Fibroblast of upper back skin (primary cell): ENCODE measurements at places on chromosomes 5 and 9.

DNA sequence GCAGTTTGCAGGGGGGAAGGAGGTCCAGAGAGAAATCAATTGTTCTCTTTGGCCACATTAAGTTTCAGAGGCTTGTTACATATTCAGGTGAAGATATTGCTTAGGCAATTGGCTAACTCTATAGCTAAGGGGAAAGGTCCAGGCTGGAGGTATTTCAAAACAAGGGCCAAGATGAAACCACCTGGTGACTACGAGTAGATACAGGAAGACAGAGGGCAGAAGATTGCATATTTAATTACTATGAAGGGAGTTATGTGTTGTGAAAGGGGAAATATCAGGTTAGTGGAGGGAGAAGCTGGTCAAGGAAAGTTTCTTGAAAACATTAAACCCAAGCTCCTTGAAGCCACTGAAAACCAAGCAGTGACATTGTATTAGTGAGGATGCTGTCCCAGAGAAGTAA is 1.9 kb upstream of the RAD23B start:
- DNase-seq, result no peak

- DNase-seq, result no peak
Measured at GRCh38 chr9:38020151-38021076, 48.6 kb downstream of the SHB start.

DNA sequence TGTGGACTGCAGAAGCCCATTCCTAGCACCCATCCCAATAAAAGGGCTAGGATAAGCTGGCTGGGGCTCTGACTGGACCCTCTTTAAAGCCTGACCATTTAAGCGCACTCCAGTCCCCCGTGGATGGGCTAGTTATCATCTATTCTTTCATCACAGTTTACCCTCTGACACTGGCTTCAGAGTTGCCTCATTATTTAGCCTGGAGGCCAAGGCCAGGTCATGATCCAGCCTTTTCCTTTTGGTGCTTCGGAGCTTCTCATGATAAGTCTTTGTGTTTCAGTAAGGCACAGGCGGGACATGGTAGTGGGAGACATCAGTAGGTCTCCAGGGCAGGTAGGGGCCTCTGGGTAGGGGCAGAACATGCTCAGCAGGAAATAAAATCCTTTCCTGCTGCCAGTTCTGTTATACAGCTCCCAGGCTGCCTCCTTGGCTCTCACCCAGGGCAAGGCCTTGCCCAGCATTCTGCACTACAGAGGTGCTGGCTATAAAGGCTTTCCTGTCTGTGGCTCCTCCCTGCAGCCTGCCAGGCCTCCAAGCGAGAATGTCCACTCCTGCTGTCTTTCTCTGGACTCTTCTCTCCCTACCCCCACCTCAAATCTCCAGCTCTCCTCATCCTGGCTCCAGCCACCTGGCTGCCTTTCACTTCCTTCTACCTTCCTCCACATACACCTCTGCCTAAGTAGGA is 128.8 kb downstream of the FSTL4 start:
- DNase-seq, result no peak

DNA sequence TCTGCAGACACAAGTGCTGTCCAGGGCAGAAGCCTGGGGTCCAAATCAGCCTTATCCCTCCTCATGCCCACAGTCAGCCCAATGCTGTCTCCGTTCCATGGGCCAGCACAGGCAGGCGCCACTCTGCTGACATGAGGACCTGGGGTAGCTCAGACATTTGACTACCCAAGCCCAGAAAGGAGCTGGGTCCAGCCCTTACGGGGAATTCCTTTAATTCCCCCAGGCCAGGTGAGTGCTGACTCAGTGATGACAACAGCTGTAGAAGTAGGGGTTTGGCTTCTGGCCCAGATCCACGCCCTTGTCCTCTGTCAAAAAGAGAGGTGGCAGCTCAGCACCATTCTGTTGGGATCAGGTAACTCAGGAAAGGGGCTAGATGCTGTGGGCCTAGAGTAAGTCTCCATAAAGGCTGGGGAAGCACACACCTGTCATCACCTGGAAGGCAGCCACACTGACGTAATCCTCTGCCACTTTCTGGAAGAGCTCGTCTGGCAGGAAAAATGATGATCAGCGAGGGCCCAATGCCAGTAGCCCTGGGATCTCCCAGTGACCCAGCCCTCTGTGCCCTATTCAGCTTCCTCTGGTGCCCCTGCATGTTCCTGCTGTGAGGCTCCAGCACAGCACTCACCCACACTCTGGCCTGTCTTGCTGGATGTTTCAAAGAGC is 1.9 kb downstream of the RAB24 start:
- no peak for DNase-seq

GRCh38 chr5:142749321-142749720 is 20.9 kb upstream of the ARHGAP26 start:
- DNase-seq, result peak; percentile 52

GRCh38 chr5:72167257-72167656 is 60.0 kb downstream of the MAP1B start:
- no peak for DNase-seq
